NAMALWA (cell line): ENCODE measurements at places on chromosomes 5 and 9.

- peak; percentile 52 for DNase-seq
Observed at GRCh38 chr9:132644251-132644650, 25.5 kb downstream of the DDX31 start.

DNA sequence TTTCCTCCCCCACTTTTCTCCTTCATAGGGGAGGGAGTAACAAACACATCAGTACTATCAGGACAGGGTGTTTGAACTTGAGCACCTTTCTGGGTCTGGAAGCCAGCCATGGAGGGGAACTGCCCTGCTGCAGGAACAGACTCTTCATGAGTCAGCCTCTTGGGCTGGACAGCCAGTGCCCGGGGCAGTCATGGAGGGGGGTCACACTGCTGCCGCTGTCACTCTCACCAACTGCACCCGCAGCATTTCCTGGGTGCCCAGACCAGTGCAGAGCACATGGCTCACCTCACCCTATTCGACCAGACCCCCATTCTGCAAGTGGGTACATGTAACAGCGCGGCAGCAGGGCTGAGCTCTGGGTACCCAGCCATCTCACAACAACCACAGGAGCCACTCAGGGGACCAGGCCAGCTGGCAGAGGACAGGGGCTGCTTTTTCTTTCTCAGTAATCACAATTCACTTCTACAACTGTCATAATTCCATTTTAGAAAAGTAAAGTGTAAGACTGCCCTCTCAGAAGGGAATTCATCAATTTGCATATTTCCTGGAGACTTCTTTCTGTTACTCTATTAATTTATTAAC lies 118.4 kb downstream of the CTNND2 start:
- DNase-seq, result no peak

GRCh38 chr9:83299571-83299970 lies 236.6 kb upstream of the RASEF start:
- DNase-seq, result no peak

DNA sequence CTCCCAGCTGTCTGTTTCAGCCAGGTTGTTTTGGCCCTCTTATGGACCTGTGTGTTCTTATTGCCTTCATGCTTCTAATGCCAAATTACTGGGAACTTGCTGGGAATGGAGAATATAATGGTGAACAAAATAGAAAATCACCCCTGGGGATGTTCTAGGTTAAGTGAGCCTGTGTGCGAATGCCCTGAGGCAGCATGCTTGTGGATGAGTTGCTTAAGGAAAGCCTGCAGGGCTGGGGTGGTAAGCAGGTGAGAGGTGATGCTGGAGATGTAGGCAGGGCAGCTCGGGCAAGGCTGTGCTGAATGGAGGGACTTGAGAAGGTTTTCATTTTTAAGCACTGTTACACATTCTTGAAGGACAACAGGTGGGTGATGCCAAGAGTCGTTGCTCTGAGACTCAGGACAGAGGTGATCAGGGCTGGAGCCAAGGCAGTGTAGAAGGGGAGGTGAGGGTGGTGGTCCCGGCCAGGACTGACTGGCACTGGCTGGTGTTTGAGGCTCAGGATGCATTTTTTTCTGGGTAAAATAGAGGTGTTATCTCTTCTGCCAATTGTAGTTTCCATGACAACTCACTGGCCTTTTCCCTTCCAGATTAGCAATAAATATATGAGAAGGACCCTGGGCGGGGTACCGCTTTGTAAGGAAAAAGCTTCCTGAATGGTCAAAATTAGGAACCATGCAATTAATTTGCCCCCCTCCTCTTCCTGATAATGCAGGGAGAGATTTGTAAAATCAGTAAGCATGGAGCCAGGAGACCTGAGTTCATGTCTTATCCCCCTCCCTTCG lies 342.8 kb downstream of the ICE1 start:
- DNase-seq, result no peak

GRCh38 chr5:52725808-52726207 lies 61.9 kb upstream of the ITGA1 start:
- no peak for DNase-seq

GRCh38 chr5:65480306-65480865 lies 1.3 kb downstream of the ADAMTS6 start:
- peak; percentile 86 for DNase-seq

DNA sequence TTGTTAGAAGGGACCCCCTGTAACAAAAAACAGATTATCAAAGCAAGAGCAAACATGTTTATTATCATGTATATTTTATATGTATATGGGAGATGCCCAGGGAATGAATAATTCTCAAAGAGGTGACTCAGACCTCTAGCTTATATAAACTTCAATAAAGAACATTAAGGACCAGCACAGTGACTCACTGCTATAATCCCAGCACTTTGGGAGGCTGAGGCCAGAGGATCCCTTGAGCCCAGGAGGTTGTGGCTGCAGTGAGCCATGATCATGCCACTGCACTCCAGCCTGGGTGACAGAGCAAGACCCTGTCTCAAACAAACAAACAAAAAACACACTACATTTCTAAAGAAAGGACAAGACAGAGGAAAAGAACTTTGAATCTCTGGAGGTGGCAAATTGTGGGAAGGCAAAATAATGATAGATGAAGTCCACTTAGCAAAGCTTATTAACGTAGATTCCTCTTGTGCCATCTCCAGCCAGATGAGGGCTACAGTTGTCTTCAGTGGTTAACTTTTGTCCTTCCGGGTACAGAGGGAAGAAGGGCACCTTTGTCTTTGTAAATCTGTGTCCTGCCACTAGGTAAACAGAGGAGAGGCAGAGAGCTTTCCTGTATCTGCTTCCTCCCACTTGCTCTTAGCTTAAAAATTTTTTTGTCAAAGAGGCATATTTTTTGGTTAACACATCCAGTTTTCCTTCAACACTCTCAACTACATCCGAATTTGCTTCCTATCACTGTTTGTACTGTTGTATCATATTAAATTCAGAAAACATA lies 7.5 kb upstream of the RFK start:
- DNase-seq, result peak; percentile 44

GRCh38 chr5:149895416-149896345 lies 48.9 kb downstream of the PDE6A start:
- no peak for DNase-seq

- peak; percentile 56 for DNase-seq
Observed at GRCh38 chr9:133787754-133788025, 49.5 kb upstream of the SARDH start.

DNA sequence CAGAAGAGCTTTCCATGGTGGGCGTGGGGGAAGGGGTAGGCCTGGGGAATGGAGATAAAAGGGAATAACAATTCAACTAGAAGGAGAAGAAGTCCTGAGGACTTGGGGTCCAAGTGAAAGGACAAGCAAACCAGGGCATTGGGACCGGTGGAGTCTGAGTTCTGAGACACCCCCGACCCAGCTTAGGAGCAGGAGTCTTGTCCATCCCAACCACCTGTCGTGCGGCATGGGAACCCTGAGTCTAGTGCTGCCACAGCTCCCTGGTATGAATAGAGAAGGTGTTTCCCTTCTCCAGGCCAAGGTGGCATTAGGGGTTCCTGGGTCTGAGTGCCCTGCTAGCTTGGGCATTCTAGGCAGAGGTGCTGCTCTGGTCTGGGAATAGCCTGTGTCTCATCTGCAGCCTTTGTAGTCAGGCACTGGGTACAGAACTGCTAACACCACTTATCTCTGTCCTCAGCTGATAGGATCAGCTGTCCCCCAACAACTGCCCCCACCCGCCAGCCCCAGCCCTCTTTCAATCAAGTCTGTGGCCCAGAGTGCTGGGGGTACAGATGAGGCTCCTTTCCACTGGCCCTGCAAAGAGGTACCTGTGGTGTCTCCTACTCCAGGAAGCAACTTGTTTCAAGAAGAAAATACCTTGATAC lies 9.9 kb downstream of the HNRNPAB start:
- peak; percentile 39 for DNase-seq

DNA sequence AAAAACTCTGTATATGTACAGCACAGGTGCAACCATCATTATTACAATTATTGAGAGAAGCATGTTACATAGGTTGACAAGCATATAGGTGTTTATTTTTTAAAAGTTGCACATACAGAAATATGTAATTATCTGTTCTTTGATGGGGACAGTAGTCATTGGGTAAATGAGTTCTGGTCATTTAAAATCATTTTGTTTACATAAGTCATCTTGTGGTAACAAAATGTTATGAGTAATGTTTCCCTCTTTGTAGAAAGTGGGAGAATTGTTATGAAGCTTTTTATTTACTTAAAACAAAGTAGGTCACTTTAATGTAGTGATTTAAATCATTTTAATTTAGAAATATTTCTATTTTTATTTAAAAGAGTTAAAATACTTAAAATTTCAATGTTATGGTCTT lies 33.8 kb upstream of the FBXL17 start:
- no peak for DNase-seq

- DNase-seq, result no peak
Observed at GRCh38 chr5:156753846-156754245, 96.2 kb upstream of the PPP1R2B start.

DNA sequence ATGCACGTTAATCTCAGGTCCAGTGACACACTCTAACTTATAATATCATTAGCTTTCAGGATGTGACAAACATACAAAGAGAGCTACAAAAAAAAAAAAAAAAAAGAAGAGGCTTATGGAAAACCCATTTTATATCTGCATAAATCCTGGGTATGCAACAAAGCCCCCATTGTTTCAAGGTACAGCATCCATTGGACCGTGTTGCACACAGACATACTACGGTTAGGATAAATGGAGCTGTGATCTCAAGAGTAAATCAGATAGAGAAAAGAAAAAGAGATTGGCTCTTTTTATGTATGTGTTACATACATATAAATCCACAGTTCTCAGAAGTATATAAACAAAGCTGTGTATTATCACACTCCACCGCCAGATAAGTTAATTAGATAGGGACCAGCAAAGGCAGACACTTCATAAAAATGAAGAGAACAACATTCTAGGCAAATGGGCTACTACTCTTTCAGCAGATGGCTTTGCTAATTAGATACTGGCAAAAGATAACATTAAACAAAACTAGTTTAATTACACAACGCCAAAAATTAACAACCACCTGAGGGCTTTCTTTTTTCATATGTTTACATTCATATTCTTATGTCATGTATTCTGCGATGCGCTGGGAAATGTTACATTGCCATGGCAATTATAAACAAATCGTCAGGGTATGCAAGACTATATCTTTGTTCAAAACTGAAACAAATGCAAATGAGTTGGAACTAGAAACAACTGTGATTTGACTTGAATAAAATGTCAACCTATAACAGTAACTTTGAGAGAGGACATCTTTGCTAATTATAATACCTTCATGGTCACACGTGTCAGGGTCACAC lies 304.2 kb downstream of the SEMA5A start:
- no peak for DNase-seq

- DNase-seq, result no peak
Observed at GRCh38 chr9:32584784-32585183, 11.8 kb upstream of the NDUFB6 start.

DNA sequence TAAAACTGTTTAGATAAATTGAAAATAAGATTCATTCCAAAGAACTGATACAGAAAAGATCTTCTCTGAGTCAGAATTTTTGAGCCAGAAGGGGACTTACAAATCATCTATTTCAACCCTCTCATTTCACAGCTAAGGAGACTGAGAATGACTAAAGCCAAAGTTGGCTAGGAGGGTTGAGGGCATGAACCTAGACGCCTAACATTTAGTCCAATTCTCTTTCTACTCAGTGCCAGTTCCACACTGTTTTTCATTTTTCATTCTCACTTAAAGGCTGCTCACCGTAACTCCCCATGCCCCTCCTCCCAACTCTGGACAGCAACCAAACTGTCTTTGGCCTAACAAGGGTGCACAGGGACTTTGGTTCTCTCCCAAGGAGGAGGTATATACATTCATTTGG lies 364.0 kb downstream of the NDUFS4 start:
- DNase-seq, result no peak

DNA sequence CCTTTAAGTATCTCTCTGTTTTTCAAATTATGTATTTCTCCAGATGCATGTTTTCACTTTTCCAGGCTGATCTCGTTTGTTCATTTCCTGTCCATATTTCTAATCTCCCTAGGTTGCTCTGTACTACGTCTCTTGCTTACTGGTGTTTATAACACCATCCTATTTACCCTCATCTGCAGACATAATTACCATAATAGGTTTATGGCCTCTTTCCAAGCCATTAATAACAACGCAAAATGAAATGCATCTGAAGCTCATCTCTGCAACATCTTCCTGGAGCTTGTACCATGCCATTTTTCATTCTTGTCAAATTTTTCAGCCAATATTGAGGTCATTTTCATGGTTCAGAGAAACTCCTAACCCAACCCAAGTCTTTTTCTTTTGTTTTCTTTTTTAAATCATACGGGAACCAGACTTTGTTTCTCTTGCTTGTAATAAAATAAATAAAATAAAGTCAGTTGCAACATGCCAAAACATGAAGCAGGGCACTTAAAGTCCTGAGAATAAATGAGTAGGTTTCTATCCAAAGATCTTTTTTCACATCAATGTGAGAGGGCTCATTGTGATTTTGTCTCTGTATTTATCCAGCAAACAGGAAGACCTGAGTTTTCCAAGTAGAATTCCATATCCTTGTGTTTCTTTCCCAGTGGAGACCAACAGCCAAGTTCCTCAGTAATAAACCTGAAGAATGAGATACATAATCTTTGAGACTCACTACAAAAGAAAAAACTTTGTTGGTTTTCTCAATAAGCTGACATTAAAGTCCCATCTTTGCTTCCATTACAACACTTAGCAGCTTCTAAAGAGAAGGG lies 37.0 kb downstream of the DPYSL3 start:
- DNase-seq, result no peak

GRCh38 chr9:13719446-13719845 lies 440.0 kb upstream of the MPDZ start:
- no peak for DNase-seq

DNA sequence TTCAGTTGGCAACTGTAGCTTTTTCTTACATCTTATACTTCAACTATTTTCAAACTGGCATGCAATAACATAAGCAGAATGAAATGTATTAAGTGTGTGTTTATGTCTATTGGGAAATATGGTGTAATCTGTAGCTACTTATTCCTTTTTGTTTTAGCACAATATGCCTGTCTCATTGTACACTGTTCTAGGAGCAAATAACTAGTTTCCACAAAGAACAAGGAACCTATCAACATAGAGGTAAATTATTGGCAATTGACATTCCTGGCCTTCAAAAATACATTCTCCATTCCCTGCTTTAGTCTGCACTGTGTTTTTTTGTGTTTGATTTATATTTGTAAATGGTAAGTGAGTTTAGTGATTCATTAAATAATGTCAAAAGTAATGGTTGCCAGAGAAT lies 75.7 kb downstream of the FBXL7 start:
- no peak for DNase-seq

DNA sequence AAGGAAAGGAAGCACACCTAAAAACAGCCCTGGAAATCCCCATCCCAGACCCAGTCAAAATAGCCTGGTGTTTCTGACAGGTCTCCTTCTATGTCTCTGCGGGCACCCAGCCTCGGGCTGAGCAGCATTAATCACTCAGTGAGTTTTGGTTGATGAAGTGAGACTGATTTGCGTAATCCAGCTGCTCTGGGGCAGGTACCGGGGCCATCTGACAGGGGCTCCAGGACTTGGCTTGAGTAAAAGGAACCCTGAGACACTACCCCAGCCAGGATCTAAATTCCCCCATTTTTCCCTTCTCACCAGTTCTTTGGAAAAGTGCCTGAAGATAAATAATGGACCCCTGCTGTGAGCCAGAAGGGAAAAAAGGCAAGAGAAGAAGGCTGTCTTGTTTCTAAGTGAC lies 596 bp downstream of the SLC28A3 start:
- no peak for DNase-seq

- DNase-seq, result no peak
Observed at GRCh38 chr9:137485343-137486140, 26.4 kb upstream of the NSMF start.

GRCh38 chr9:127817881-127818434 lies 15.3 kb downstream of the FPGS start:
- no peak for DNase-seq

- DNase-seq, result no peak
Observed at GRCh38 chr5:17373814-17374556, 124.0 kb upstream of the TAF11L2 start.
